SW 1271 (cell line): ENCODE measurements at places on chromosomes 3 and 15.

DNA sequence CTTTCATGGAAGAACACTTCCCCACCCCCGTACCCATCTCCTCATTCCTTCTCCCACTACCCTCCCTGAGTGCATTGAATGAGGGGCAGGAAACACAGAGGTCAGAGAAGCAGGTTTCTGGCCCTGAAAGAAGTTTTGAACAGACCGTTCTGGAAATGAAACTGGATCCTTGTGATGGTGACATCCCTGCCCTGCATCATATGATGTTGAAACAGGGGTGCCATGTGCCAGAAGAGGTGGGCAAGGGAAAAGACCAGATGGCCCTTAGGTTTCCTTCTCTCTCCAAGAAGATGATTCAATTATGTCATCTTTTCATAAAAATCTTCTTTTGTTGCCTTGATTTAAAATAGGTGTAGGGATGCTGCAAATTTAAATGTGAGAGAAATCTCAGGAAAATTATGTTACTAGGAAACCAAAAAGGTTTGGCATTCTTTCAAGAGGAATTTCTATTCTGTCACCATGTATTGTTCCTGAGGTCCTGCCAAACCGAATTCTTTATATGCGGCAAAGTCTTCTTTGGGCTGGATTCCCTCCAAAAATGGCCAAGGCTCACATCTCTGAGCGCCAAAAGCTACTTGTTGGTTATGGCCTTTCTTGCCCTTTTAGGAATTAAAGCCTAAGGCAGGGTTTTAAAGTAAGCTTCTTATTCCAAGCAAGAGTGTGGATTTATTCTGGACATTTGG is 19.9 kb upstream of the TNFAIP8L3 start:
- no peak for DNase-seq

DNA sequence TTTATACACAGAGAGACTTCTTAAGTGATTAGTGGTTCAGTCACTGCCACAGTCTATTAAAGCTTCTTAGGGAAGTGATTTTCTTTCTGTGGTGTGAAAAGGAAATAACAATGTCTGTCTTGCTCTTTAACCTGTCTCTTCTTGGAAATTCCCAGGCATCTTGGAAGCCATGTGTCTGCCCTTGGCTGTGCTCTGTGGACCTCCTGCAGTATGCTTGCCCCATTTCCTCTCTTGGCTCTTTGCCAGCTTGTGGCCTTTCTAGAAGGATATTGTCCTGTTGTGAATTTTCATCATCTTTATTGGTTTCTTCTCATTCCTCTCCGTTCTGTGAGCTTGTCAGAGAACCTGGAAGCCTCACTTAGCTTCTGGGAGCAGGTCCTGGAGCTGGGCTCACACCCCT is 338.4 kb upstream of the C2CD4B start:
- no peak for DNase-seq

DNA sequence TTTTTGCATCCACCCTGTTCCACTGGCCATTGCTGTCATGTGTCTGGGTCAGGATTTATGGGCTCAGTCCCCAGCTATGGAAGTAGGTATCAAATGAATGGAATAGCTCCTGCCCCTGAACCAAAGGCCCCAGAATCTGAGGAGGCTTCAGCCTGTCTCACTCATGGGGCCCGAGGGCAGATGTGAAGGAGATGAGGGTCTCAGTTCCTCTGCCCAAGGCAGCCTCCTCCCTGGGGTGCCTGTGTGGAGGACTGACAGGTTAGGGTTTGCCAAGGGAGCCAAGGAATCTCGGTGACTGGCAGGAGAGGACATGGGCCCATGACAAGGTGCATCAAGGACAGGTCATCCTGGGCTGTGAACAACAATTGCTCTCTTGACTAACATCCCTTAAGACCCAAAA is 70.4 kb downstream of the CPN2 start:
- no peak for DNase-seq

- no peak for DNase-seq
These were observed 90.3 kb downstream of the FLNB start for GRCh38 chr3:58098531-58098930.

DNA sequence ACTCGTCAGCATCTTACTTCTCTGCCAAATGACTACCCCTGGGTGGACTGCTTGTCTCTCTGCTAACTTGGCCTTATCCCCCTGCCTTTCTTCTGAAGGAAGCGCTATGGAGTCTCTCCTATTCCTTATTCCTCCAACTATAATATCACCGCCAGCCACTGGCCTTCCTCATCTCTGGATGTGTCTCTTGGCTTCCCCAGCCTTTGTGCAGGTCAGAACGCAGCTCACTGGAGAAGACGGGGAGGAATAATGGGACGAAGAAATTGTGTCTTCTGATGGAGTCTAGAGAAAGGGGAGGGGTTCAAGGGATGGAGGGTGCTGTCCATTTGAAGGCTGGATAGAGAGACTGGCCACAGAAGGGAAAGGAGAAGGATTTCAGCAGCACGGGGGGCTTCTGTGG is 16.9 kb downstream of the ITGA11 start:
- DNase-seq = no peak

- DNase-seq = no peak
These were observed 665.5 kb upstream of the NAALADL2 start for GRCh38 chr3:174193604-174194003.

- peak; percentile 28 for DNase-seq
These were observed 9.2 kb upstream of the GRIP2 start for GRCh38 chr3:14549256-14549919.

DNA sequence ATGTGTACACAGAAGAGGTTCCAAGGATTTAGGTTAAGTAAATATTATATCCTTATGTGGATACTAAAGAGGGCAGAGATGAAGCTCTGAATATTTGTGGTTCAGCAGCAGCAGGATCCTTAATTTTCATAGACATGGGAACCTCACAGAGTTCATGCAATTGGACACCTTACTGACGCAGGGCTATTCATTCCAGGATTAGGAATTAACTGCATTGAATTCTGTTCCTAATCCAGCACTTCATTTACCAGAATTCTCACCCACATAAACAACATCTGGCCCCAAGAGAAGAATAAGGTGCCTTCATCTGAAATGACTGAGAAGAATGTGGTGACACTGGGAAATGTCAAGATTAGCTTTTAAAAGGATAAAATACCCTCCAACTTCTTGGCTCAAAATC is 62.4 kb downstream of the ADAMTS9 start:
- no peak for DNase-seq

DNA sequence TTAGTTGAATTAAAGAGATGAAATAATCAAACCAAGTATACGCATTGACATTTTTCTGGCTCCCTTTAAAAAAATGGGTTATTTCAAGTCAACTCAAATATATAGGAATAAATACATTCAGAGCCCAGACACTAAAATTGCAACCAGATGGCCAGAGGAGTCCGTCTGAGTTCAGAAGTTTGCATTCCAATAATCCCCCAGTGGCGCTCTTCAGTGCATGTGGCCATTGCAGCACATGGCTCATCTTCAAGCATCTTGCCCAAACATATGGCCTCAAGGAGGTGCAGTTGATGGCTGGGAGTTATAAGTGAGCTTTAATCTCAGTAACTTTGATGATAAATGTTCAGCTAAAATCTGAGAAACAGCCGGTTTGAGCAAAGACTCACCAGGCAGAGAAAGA is 295.8 kb upstream of the LRRN1 start:
- no peak for DNase-seq

- no peak for DNase-seq
These were observed 387.8 kb downstream of the LSAMP start for GRCh38 chr3:116057400-116058006.

GRCh38 chr3:158108445-158108985 is 1.4 kb upstream of the RSRC1 start:
- DNase-seq = no peak

DNA sequence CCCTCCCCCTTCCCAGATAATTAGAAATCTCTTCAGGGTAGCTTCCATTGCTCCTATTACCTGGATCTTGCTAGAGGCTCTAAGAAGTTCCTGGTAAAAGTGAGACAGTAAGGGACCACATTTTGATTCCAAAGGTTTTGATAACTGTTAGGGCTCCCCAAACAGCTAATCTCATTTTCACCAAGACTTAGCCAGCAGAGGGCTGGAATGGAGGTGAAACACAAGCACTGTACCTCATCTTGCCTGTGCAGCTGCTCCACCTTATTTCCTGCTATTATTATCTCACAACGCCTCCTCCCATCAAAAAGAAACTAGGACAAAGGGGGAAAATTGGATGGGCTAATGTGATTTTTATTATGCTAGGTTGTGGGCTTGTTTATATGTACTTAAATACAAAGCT is 7.3 kb downstream of the SETD5 start:
- DNase-seq = no peak

DNA sequence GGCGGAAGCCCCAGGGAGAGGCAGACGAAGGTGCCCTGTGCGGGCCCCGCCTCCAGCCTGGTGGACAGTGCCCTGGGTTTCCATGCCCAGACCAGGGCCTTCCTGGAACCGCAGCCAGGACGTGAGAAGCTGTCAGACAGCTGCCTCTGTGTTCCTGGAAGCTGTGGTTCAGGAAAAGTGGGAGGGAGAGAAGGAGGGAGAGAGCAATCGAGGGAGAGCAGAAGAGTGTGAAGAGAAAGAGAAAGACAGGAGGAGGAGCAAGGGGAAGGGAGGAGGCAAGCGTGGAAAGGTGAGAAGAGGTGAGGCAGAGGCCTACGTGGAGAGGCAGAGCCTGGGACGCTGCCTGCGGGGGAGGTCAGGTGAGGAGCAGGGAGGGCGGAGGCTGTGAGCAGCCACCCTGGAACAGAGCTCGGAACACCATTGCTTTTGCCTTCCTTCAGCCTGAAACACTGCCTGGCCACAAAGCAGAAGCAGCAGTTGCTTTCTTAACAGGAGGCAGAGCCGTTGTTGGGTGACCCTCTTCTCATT is 18.6 kb downstream of the ZDHHC19 start:
- DNase-seq = no peak

GRCh38 chr3:62809369-62809768 is 65.8 kb downstream of the CADPS start:
- DNase-seq = no peak

DNA sequence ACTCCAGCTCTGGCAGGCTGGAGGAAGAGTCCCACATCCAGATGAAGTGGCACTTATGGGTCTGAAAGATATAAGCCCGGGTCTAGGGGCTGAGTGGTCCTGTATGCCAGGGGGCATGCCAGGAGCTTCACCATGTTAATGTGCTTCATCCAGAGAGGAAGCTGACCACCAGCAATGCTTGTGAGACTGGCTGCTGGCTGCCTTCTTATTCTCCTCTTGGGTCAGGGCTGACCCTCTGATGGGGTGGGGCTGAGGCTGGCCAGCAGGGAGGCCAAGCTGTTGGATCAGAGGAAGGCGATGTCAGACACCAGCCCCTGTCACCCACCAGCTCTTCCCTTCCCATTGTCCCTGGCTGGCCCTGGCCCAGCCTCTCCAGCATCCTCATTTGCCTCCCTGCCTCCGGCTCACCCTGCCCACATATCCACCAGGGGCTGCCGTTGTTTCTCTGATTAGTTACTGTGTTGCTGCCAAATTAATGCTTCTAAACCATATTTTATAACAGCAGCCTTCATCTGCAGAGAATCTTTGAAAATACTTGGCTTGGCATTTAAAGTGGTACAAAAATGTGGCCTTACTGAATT is 20.4 kb upstream of the PSTPIP1 start:
- DNase-seq = no peak

DNA sequence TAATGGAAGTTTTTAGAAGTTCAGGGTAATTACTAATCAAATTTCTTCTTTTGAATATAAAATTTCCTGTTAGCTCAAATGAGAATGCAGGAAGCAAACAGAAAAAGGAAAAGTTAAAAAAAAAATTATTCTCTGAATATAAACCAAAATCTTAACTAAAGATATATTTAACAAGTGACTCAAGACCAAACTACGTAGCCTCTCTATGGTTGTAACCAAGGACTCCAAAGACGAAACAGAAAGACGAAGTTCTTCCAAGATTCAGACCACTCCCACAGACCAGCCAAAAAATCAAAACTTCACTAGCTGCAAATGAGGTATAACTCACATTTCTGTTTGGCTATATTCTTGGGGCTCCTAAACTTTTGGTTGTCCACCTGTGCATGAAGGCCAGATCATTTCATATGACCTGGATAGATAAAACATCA is 846.5 kb upstream of the ALCAM start:
- DNase-seq = no peak

- DNase-seq = peak; percentile 50
These were observed 167.7 kb downstream of the GHSR start for GRCh38 chr3:172280406-172281051.

DNA sequence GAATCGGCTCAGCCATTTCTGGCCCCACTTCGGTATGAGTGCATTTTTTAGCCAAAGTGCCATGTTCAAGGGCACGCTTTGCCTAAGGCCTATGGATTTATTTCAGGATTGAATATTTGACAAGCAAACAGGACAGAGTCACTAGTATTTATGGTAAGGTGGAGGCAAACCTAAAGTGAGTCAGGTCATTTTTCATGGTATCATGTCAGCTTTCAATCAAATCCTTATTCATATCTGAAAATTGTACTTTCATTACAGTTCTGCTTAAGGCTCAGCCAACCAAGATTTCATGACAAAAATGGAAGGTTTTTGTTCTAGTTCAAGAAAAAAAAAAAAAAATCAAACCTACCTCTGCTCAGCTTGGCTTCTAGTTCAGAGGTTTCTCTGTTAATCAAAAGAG is 30.5 kb upstream of the ICE2 start:
- DNase-seq = no peak

DNA sequence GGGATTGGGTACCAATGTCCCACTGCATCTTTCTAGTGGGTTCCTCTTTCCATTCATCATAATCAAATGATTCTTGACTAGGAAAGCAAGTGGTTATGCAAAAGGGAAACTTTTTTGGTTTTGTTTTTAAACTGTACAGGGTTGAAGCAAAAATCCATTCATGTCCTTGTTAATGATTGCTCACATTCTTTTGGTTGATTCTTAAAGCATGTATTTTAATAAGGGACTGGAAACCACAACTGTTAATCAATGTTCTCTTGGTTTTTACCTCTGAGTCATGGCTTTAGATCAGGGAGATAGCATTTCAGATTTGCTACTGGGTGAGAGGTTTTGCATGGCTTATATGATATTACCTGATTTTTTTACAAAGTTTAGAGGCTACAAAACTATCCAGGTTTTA is 371.7 kb upstream of the RGMA start:
- no peak for DNase-seq

DNA sequence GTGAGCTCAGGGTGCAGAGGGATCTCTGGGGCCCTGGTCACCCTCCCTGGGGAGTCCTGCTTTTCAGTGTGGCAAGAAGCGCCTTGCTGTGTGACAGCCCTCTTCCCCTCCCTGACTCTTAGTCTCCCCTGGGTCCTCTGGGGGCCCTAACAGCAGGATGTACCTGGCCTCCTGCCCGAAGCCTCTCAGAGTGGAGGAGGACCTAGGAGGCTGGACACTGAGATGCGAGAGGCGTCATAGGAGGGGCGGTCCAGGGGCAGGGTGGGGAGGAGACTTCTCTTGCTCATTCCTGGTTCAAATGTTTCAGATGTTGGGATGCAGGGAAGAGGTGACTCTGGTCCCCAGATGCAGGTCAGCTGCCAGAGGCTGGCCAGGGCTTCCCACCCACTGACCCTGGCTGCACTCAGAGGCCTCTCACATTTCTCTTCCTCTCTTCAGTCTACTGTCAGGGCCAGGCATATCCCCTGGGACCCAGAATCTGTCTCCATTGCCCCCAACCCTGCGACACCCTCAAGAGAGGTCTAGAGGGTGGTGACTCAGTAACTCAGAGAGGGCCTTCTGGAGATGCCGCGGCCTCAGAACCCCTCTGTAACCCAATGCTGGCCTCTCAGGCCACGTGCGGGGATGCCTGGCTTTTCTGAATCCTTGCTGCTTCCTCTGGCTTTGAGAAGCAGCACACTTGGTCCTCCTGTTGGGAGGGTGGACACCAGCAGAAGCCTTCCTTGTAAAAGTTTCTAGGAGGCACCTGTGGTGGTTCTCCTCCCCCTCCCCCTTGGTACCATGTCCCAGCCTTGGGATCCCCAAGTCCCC is 25.9 kb downstream of the SNX33 start:
- no peak for DNase-seq

GRCh38 chr3:195285372-195285771 is 14.4 kb upstream of the XXYLT1 start:
- no peak for DNase-seq

GRCh38 chr15:69496001-69496400 is 43.4 kb downstream of the RPLP1 start:
- no peak for DNase-seq
